Retina (tissue), 1 donor: ENCODE measurements at places on chromosomes 2 and 18.

- DNase-seq: no peak
These were observed 984.5 kb upstream of the CDH2 start for GRCh38 chr18:29161429-29161828.

GRCh38 chr2:109683452-109683851, 69.3 kb downstream of the SOWAHC start:
- no peak for DNase-seq

DNA sequence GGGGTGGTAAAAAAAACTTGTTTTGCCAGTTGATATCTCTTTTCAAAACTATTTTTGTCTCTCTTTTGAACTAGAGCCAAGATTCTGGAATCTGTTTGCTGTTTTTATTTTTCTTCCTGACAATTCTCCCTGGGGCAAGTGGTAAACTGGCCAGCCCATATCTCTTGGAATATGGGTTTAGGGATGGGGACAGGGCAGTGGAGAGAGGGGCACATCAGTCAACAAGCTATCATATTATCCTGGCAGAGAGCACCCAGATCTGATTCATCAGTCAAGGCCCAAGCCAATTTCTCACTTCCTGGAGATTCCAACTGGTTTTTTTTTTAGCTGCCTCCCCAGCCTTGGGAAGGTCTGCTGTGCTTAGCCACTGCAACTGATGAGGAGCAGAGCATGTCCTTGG, 52.3 kb downstream of the ARHGAP28 start:
- DNase-seq: no peak

GRCh38 chr2:10172033-10172871, 49.7 kb downstream of the RRM2 start:
- DNase-seq: peak; percentile 65

- DNase-seq: no peak
These were observed 62.7 kb upstream of the TAF1B start for GRCh38 chr2:9780368-9781130.

GRCh38 chr18:75282746-75283145, 72.1 kb downstream of the TSHZ1 start:
- DNase-seq: no peak

- no peak for DNase-seq
These were observed 223.8 kb downstream of the FAM210A start for GRCh38 chr18:13502585-13502984.

DNA sequence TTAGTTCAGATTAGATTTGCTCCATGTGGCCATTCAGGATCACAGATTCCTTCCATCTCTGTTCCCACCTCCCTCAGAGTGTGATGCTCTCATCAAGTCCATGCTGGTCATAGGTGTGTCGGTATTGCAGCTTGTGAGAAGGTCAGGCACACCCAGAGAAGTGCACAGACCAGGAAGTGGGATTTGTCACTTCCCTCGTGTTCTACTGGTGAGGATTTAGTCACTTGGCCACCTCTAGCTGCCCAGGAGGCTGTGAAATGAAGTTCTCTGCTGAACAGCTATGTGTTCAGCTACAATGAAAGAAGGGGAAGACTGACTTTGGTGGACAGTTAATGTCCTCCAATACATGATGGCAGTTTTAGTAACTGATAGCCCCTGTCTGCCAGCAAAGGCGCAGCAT, 3.5 kb upstream of the LANCL1 start:
- no peak for DNase-seq

DNA sequence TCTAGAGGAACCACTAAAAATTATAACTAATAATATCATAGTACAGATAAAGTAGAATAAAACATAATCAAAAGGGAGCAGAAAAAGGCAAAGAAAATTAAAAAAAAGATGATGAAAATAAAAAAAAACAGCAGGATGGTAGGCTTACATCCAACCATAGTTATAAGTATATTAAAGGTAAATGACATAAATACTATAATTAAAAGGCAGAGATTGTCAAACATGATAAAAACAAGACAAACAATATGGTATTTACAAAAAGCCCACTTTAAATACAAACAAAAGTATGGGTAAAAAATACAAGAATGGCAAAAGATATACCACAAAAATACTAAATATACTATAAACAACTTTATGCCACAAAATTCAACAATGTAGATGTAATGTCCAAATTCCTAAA, 24.4 kb downstream of the CCDC148 start:
- no peak for DNase-seq

DNA sequence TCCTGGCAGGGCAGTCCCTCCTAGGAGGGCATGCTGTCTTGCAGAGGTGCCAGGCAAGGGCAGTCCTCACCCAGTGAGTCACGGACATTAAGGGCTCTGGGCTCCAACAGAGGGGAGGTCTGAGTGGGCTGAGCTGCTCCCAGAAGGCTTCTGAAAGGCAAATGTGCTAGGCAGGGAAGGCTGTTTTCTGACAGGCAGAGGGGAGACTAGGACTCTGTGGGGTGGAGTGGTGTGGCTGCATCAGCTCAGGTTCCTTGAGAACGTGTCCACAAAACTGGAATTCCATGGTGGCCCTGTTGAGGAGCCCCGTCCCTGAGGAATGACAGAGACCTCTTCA, 283.5 kb downstream of the MYCN start:
- DNase-seq: no peak

DNA sequence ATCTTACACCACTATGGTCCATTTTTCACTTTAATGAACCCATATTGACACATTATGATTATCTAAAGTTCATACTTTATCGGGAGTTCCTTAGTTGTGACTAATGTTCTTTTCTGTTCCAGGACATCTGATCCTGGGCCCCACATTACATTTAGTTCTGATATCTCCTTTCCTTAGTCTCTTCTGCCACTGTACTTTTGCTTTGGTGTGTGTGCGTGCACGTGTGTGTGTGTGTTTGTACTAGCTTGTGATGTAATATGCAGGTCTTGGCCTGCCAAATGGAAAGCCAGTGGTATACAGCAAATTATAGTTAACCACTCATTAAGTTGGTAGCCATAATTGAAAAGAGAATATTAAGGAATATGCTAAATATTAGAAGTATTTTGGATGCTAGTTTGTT, 88.0 kb downstream of the CDC42EP3 start:
- no peak for DNase-seq

DNA sequence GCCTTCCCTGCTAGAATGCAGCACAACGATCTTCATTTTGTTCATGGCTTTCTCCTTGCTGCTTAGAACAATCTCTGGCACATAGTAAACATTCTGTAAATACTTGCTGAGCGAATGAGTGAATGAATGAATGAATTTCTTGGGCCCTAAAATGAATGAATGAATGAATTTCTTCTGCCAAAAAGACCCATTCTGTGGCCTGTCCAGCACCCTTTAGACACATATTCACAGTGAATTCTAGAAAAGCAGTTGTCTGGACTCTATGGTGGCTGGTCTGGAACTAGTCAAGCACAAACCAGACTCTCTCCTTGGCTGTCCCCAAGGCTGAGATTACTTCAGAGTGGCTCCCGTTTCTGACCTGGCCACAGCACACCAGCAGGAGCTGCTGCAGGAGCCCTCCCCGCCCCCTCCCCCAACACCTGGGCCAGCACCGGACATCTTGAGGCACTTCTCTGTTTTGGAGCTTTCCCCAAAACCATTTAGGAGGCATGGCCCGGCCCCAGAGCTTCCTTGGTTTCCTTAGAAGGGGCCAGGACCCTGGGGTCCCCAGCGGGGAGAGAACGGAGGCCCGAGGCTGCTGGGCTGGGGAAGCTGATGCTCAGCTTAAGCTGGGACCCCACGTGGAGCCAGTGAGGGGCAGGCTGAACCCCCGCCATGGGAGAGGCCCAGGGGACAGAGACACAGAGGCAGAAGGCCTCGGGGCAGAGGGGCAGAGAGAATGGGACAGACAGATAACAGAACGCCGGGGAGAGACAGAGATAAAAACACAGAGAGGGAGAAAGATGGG, 159.0 kb downstream of the ZFP36L2 start:
- no peak for DNase-seq

DNA sequence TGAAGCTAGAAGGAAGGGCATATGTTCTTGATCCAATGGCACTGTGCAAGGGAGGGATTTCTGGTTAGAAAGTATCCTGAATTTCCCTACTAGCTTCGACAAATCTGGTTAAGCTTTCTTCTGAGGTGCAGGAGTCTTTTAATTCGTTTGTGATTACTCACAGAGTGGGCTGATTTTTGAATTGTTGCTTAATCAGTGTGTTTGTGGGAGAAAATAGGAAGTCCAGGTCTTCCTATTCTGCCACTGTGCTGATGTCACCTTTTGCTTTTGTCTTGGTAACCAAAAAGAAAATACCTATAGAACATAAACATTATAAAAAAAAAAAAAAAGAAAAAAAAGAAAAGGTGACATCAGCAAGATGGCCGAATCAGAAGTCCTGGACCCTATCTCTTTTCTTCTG, 1008.6 kb downstream of the TSN start:
- no peak for DNase-seq

GRCh38 chr18:26434887-26435286, 113.5 kb downstream of the KCTD1 start:
- no peak for DNase-seq

- DNase-seq: no peak
These were observed 37.8 kb upstream of the STAT4 start for GRCh38 chr2:191188550-191189093.

- DNase-seq: peak; percentile 45
These were observed 16.7 kb downstream of the TSN start for GRCh38 chr2:121771976-121772742.

DNA sequence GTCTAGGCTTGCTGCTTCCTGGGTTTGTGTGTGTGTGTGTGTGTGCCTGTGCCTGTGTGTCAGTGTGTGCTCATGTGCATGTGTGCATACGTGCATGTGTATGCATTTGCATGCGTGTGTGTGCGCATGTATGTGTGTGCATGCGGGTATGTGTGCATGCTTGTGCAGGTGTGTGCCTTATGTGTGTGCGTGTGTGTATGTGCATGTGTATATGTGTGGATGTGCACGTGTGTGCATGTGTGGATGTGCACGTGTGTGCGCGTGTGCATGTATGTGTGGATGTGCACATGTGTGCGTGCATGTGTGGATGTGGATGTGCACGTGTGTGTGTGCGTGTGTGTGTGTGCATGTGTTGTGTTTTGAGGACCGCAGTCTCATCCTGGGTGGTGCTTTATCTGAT, 42.8 kb downstream of the LPIN1 start:
- DNase-seq: no peak

- DNase-seq: no peak
These were observed 472.5 kb downstream of the PID1 start for GRCh38 chr2:228798458-228799207.

DNA sequence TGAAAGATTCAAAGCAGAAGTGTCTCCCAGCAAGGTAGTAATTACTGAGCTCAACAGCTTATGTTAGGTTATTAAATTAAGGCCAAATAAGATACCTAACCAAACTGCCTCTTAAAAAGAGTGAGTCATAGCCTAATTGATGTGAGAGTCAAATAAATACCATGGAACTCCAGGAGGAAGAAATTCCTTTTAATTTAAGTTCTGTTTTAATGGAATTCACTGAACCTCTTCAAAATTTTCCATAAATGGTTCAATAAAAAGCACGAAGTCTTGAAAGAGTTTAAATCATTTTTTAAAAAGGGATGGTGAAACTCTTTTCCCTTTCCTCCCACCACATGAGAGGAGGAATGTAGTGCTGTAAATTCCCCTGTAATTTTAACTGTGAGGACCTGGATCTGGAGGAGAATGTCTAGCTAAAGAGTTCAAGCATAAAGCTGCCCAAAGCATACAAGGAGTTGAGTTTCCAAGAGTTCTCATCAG, 180.8 kb upstream of the MMADHC start:
- no peak for DNase-seq

DNA sequence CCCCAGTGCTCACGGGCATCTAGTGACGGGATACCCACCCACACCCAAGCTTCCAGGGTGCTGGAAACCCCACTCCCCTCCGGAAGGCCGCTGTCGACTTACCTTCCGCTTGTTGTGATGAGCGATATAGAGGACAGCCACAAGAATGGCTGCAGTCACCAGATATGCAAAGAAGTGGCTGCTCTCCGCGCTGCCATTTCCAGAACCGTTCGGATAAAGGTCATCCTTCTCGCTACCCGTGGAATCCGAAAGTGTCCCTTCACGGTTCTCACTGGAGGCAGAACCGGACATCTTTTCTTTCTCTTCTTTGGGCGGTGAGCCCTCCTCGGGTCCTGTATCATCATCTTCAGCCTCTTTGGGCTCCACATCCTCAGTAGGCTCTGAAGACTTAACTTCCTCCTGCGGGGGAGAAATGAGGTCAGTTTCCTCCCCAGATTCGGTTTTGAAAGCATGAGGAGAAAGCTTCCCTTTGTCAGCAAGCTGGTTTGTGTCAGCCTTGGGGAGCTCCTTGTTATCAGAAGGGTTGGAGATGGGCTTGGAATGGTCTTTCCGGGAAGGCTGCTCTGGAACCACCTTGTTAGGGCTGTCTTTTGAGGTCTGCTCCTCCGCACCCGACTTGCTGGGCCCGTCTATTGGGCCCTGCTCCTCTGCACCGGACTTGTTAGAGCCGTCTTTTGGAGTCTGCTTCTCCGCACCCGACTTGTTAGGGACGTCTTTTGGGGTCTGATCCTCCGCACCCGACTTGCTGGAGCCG, 1.2 kb downstream of the TGOLN2 start:
- DNase-seq: no peak

DNA sequence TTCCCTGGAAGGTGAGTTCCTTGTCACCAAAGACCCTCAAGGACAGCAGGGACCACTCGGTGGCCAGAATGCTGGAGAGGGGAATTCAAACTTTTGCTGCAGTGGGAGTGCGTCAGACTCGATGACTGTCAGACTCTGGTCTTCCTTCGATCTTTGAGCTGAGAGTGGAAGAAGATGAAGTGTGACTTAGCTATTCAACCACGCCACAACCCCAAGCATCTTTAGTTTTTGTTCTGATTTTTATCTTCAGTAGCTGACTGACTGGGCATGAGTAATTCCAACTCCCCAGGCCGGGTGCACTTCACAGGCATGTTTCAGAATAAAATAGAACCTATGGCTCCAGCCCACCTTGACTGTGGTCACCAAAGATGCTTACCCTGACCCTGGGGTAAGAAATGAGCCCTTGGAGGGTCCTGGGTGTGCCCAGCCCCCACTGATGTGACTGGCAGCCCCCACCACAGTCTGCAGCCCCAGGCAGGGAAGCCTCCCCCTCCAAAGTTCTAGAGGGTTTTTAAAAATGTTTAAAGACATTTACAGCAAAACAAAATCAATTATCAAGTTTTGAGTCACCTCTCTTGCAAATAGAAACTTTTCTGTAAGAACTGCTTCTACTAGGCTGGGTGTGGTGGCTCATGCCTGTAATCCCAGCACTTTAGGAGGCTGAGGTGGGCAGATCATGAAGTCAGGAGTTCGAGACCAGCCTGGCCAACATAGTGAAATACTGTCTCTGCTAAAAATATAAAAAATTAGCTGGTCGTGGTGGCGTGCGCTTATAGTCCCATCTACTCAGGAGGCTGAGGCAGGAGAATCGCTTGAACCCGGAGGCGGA, 24.9 kb upstream of the YWHAQ start:
- DNase-seq: no peak

- DNase-seq: no peak
These were observed 302.4 kb downstream of the LRRTM1 start for GRCh38 chr2:80002112-80002511.

GRCh38 chr2:240583774-240584173, 2.8 kb upstream of the CAPN10 start:
- DNase-seq: no peak

DNA sequence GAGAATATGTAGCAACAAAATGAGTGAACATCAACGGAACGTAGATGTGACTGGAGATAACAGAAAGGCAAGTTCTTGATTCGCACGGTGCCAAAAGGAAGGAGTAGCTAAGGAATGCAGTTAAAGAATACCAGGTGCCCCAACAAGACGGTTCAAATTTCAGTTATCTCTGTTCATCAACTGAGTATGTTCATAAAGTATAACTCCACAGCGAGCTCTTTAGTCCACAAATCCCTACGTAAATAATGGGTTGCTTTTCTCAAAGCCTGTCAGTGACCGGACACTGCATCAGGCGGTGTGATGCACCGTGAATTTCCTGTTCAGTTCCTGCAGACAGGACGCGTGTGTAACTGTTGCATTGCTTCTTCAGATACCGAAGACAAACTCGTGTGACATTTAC, 91.8 kb downstream of the NOL10 start:
- DNase-seq: no peak
